Effector CD8-positive, alpha-beta T cell (primary cell): ENCODE measurements at places on chromosomes 4 and X.

DNA sequence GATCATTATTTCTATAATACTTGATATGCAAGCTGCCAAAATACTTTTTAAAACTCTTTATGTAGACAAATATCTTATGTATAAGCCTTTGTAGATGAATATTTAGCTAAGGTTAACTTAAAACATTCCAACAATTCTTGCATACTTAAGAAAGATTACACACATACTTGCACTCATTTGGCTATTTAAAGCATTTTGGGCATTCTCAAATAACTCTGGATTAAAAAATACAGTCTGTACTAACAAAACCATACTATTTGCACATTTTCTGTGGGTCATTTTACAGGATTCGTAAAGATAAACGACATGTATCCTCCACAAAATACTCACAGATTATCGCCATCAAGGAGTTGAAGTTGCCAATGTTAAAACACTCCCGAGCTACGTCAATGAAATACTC is 26.5 kb downstream of the RASGEF1B start:
- DNase-seq: no peak

GRCh38 chr4:129583868-129584267 is 487.9 kb downstream of the C4orf33 start:
- DNase-seq: no peak

DNA sequence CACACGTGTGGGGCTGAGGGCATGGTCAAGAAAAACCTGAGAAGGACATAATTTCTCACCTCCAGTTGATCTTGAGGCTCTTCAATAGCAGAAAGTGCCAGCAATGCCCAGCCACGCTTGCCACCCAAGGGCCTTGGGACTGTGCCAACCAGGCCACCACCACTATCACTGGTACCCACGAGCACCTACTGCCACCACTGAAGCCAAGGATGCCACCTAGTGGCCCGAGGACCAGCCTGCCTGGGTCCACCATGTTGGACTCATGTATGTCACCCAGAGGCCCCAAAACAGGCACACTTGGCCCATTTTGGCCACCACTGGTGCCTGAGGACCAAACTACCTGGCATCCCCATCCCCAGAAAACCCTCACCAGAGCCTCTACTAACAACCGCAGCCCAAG is 191.8 kb downstream of the ADAM29 start:
- no peak for DNase-seq

DNA sequence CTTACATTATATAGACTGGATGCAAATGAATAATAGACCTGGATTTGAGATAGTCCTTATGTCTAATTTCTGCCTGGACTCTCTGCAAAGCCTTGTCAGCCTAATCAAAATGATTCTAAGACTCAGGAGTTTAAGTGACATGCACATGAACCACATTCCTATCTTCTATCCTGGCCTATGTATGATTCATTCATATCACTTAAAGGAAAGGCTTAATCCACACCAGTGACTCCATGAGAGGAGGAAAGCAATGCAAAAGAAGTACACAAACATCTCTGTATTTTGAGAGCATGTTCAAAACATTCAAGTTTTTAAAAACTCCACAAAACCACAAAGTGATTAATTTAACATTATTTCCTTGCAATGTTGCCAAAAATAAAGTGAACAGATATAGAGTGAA is 14.6 kb downstream of the AMOT start:
- DNase-seq: no peak

- DNase-seq: no peak
These were observed 155.2 kb upstream of the SPIN4 start for GRCh38 chrX:63506320-63506719.

- no peak for DNase-seq
These were observed 1.0 kb upstream of the BLOC1S4 start for GRCh38 chr4:6714954-6715353.

GRCh38 chrX:68919707-68920106 is 90.9 kb downstream of the EFNB1 start:
- no peak for DNase-seq

- no peak for DNase-seq
These were observed 29.6 kb downstream of the HERC3 start for GRCh38 chr4:88621763-88622327.

DNA sequence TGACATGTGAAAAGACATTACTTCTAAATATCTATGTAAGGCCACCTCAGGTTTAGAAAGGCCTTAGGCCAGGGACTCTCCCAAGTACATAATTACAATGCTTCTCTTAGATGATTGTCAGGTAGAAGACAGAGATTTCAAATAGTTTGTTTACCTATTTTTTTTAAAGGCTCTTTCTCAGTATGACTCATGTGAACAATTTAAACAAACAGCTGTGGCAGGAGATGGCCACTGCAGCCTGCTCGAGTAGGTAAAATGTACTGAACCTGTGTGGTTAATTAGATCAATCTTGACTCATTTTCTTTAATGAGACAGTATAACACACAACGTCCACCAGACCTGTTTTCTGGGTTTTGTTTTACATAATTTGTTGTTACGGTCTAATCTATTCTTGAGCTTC is 50.2 kb downstream of the LEF1 start:
- DNase-seq: no peak

DNA sequence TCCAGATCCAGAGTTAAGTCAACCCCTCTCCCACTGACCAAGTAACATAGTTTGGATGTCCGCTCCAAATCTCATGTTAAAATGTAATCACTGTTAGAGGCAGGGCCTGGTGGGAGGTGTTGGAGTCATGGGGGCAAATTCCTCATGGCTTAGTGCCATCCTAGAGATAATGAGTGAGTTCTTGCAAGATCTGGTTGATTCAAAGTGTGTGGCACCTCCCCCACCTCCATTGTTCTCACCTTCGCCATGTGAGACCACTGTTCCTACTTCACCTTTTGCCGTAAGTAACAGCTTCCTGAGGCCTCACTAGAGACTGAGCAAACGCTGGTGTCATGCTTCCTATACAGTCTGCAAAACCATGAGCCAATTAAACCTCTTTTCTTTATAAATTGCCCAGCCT is 548.8 kb downstream of the INPP4B start:
- no peak for DNase-seq
